ENCODE measurements at places on chromosomes 2 and 18.
A peak's percentile ranks its signal among the peaks of the same experiment; 100 is the strongest.

- no peak for DNase-seq
Measured at GRCh38 chr18:767961-768360, 44.1 kb downstream of the YES1 start.

GRCh38 chr18:56278421-56279003 is 359.9 kb downstream of the TXNL1 start:
- DNase-seq: no peak

DNA sequence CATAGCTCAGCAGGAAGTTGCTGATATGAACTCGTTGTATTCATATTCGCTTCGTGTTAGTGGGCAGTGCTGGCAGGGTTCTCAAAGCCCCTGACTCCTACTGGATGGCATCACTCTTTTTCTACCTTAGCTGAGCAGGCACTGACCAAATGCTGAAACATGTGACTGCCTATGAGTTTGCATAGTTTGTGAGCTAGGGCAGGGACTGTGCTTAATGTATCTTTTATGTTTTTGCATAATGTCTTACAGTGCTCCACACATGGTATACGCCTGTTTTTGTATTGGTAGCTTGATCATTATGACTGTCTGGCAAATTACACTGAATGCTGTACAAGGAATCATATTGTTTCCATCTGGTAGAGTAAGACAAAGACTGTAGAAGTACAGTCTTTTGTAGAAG is 305.3 kb downstream of the PARD3B start:
- no peak for DNase-seq

DNA sequence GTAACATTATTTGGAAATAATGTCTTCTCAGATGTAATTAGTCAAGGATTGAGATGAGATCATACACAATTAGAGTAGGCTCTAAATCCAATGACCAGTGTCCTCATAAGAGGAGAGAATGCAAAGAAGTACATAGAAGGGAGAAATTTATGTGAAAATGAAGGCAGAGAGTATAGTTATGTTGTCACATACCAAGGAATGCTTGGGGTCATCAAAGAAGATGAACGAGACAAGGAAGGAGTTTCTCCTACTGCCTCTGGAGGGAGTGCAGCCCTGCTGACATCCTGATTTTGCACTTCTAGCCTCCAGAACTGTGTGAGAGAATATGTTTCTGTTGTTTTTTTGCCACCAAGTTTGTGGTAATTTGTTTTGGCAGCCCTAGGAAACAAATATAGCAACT is 100.1 kb downstream of the GALNT13 start:
- no peak for DNase-seq

GRCh38 chr18:2985628-2986027 is 27.3 kb downstream of the LPIN2 start:
- peak; percentile 39 for DNase-seq

- DNase-seq: no peak
Measured at GRCh38 chr2:57881998-57882888, 164.4 kb upstream of the VRK2 start.

DNA sequence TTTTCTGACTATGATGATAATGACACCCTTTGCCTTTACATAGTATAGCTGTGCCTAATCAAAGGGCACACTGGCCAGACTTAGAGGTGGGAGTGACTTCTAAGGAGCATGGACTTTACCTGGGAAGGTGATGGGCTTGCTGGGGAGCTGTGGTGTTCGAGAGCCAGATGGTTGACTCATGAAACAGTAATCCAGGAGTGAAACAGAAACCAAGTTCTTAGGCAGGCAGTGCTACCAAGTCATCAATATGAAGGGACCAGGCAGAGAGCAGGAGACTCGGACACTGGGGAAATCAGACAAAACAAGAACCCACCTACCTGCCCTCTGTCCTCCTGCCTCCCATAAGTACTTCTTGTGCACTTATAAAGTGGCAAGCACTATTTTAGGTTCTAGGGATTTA is 430.4 kb downstream of the DLGAP1 start:
- DNase-seq: no peak

DNA sequence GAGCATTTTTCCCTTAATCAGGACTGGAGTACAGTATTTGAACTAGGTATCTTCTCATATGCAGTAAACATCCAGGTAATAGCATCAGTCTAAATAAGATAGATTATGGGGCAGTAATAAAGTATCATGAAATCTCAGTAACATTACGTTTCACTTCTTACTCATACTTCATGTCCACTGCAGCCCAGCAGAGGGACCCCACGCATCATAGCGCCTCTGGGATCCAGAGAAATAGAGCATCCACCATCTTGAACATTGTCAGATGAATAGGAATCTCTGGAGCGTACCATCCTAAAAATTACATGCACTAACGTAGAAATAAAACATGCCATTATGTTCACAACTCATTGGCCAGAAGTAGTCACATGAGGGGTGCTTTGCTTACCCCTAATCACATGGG is 499.0 kb downstream of the CPS1 start:
- DNase-seq: no peak

GRCh38 chr2:37543999-37544557 is 127.4 kb downstream of the CDC42EP3 start:
- DNase-seq: no peak

DNA sequence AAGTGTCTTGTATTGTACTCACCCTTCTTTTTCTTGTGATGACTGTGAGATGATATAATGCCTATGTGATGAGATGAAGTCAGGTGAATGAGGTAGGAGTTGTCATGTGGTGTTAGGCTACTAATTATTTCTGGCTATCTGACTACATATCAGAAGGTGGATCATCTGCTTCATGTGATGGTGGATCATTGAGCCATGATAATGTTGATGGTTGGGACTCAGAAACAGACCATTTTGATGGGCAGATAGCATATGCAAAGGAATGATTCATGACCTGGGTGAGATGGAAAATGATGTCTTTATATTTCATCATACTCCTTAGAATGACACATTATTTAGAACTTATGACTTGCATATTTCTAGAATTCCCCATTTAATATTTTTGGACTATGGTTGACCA is 19.5 kb downstream of the ANKRD30B start:
- DNase-seq: no peak

DNA sequence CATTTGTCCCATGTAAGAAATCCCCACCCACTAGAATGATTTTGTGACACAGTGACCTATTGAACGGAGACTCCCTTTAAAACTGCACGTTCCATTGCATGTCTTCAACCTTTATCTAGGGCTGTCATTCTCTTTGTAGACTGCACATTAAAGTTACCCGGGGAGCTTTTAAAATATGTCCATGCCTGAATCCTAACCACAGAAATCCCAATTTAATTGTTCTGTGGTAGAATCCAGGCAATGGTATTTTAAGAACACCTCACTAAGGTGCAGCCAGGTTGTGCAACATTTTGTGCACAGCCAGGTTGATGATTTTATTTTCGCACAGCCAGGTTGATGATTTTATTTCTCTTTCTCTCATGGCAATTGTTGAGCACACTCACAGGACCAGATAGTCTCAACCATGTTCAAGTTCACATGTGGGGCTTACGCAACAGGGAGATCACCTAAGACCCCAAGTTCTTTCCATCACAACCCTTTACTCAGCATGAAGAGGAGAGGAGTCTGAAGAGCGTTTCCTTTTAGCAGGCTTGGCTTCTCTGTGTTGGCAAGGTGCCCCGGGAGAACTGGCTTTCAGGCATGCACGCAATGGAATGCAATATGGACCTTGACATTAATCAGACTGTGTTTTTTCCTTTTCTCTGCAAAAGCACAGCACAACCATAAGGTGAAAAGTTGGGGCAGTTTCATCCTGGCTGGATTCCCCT is 467.3 kb upstream of the ETAA1 start:
- DNase-seq: no peak

GRCh38 chr18:47748847-47749599 is 181.4 kb downstream of the SMAD2 start:
- DNase-seq: peak; percentile 85

DNA sequence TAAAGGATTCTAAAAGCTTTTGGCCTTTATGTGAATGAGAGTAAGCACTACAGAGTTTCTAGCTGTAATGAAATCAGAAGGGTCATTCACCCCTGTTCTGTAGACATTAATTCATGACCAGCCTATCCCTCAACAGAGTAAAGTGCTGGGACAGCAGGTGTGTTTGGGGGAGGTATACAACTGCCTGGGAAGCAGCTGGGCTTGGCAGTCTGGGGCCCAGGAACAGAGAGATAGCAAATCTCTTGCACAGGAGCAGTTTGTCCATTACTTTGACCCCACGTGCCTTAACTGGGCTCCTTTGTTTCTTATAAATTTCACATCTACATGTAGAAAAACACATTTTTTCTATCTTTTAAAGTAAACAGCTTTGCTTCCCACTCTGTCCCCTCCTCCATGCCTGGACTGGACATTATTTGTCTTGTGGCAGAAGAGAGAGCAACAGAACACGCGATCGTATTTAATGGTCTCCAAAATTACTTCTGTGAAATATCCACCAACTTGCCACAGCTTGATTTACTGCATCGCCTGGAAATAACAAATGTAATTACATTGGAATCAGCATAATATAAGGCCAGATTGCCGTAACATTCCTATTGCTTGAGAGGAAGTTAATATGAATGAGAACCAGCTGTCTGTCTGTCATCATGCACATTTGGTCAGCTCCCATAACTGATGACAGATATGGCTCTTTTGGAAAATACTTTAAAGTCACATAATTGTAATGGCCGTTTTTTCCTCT is 263.8 kb downstream of the RBM43 start:
- DNase-seq: no peak

GRCh38 chr2:201235860-201236811 is 24.2 kb upstream of the CASP8 start:
- DNase-seq: peak; percentile 65

DNA sequence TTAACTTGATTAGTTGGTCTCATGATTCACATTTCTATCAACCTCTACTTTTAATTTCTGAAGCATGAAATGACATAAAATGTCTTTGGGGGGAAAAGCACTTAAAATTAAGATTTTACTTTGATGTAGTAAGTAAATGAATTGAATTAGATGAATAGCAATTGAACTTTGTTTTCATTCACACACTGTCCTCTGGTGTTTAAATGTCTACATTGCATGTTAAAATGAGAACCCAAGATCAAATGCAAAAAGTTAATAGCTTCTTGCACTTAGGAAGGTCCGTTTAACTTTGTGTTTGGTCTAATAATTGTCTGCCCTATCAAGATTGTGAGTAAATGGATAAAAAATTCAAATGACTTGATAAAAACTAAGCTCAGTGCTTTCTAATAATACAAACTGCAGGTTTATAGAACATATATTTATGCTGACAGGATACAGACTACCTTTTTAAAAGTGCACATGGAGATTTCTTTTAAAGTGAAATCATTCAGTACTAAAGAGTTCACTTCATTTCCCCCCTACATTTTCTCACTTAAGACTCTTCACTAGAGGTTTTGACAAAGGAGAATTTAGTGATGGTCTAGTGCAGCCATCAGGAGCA is 156.2 kb upstream of the NABP1 start:
- no peak for DNase-seq

GRCh38 chr2:10916953-10917352 is 5.2 kb downstream of the KCNF1 start:
- no peak for DNase-seq

- no peak for DNase-seq
Measured at GRCh38 chr2:72148003-72148836, 558 bp upstream of the CYP26B1 start.

DNA sequence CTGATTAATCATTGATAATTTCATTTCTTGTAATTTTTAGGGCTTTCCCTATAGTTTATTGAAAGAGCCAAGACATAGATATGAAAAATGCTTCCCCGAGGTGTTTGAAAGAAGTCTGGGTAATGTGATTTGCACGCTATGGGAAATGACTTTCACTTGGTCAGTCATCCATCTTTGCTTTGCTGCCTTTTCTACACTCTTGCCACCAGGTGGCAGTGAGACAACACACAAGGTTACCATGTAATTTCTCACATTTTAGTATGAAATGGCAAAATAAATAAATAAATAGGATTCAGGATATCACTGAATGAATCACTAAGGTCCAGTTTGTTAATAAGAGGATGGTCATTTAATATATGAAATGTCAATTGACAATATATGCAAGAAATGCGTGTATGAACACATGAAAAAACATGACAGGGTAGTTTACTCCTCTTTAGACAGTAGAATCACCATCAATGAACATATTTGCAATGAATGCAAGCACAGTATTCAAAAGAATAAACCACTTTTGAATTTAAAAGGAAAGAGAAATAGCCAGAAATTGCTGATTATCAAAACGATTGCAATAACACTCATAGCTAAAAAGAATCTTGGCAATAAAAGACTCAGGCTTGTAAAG is 52.2 kb upstream of the KCNH7 start:
- no peak for DNase-seq

DNA sequence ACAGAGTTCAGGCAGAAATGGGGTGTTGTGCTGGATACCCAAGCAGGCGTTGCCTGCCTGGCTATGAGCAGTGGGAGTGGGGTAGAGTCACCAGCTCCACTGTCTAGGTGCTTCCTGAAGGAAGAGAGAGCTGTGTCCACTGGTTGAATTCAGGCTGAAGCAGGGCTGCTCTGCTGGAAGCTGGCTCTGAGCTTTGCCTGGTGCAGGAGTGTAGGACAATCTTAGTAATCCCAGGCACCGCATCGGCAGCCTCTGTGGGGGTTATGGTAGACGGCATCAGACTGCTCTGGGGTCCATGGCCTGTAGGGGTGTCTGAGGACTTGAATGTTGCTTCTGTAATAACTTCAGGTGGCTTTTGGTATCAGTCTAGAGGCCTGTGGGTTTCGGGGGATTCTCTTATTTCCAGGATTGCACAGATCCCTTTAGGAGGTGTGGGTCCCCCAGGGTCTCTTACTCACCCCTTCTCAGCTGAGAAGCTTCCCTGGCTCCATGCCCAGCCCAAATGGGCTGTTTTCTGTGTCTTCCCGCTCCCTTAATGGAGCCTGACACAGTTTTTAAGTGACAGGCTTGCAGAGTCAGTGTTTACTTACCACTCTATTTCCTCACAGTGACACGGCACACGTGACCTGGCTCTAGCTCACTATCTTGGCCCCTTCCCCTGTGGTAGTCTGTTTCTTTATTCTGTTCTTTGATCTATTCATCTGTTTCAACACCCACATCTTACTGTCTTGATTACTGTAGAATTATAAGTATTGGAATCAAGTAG is 644.3 kb downstream of the CBLN2 start:
- no peak for DNase-seq

- no peak for DNase-seq
Measured at GRCh38 chr18:9885170-9886004, at the start of gene TXNDC2. Gene TXNDC2, plus strand, starts transcription at chr18:9885973. Its CDS starts 708 bp downstream, at chr18:9886681.

GRCh38 chr2:7363906-7364305 is 446.7 kb downstream of the RNF144A start:
- no peak for DNase-seq

- DNase-seq: no peak
Measured at GRCh38 chr2:99031481-99031880, 95.5 kb upstream of the CRACDL start.

GRCh38 chr2:29113027-29113686 is 2.1 kb upstream of the CLIP4 start:
- DNase-seq: no peak

GRCh38 chr18:77559274-77559910 is 309.7 kb downstream of the GALR1 start:
- DNase-seq: no peak
